ENCODE measurements at places on chromosomes 5 and 9.
A peak's percentile ranks its signal among the peaks of the same experiment; 100 is the strongest.

- no peaks in the 10 kb centered on the region for H3K36me3 ChIP-seq
- H3K27ac ChIP-seq: no peak overlapping the region
- no peak for DNase-seq
- no peaks in the 10 kb centered on the region for H3K4me1 ChIP-seq
- H3K27me3 ChIP-seq: no peaks in the 10 kb centered on the region
Observed at GRCh38 chr9:114497727-114498382, 7.4 kb downstream of the WHRN start.

DNA sequence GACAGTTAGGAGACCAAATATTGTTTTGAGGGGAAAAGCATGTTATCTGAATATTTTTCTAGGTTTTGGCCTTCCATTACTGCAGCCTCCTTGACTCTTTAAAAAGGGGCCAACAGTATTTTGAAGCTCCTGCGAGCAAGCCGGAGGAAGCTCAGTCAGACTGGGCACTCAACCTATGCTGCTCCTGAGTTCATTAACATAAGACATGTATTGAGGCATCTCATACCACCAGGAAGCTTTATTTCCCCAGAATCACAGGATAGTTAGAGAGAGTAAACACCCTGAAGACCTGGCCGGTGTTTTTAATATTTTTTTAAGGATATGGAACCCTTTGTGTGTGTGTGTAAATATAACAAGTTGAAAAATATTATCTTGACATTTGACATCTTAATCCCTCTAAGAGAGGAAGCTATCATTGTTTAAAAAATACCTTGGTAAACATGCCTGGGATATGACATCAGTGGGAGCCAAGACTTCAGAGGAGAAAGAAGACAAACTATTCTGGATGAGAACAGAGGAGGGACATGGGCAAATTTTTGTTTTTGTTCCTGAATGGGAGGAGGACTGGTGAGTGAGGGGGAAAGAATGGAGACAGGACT, 139.3 kb upstream of the SLIT3 start:
- DNase-seq: no peak
- H3K27ac ChIP-seq: no peak overlapping the region
- no peaks in the 10 kb centered on the region for H3K27me3 ChIP-seq
- H3K36me3 ChIP-seq: no peaks in the 10 kb centered on the region

DNA sequence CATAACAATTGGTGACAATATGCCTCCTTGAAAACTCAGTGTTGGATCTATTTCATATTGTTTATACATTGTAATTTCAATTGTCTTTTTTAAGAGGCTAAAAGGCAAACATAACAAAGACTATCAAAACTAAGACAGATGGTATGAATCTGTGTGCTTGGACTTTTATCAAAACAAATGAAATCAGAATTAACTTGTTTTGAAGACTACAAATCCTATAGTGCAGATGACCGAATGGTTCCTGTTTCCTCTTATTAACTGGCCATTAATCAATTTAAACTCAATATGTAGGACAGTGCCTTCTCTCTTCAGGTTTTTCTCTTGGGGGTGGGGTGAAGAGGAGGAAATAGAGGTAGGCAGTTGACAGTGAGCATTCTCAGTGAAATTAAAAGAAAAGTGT, 366.9 kb upstream of the GRAMD2B start:
- no peaks in the 10 kb centered on the region for H3K4me1 ChIP-seq
- no peaks in the 10 kb centered on the region for H3K36me3 ChIP-seq
- H3K4me3 ChIP-seq: no peak overlapping the region
- DNase-seq: no peak
- no peaks in the 10 kb centered on the region for H3K27me3 ChIP-seq
- no peak overlapping the region for H3K27ac ChIP-seq

DNA sequence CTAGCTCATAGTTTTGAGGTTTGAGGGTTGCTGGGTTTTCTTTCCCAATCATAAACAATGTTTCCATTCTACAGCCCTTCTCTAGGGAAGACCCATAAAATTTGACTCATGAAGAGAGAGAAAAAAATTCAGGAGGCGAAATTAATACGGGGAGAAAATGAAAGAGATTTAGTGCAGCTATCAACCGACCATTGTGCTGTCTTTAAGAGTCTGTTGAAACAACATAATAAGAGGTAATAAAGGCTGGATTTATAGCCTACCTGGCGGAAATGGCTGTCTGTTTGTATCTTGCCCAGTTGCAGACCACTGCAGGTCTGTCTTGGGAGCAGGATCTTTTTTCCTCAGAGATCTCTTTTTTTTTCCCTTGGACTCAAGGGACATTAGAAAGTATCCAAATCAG, 66.9 kb downstream of the TLR4 start:
- no peak for DNase-seq
- H3K4me3 ChIP-seq: no peak overlapping the region
- H3K4me1 ChIP-seq: no peaks in the 10 kb centered on the region

GRCh38 chr9:8457816-8458215, 658.2 kb upstream of the DMAC1 start:
- no peak for DNase-seq
- no peak overlapping the region for H3K27ac ChIP-seq
- no peaks in the 10 kb centered on the region for H3K27me3 ChIP-seq
- no peaks in the 10 kb centered on the region for H3K4me1 ChIP-seq
- no peak overlapping the region for H3K4me3 ChIP-seq

DNA sequence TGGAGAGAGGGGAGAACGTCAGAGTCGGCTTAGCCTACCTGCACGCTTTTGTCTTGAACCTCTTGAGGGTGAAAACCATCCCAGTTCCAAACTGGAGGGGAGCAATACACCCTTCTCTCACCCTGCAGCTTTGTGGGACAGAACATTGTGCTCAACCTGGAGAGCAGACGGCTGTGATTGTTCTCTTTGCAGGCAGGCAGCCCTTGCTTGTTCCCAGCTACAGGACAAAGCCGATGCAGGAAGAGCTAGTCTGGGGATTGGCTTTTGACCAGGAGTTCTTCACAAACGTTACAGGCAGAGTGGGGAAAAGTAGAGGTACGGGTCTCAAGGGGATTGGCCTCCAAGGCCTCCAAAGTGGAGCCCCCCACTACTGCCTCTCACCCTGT, 33.9 kb upstream of the ARHGAP26 start:
- H3K4me1 ChIP-seq: peaks cover 8% of the 10 kb centered on the region
- H3K27me3 ChIP-seq: peaks cover 2% of the 10 kb centered on the region
- H3K36me3 ChIP-seq: no peaks in the 10 kb centered on the region
- no peak for DNase-seq

DNA sequence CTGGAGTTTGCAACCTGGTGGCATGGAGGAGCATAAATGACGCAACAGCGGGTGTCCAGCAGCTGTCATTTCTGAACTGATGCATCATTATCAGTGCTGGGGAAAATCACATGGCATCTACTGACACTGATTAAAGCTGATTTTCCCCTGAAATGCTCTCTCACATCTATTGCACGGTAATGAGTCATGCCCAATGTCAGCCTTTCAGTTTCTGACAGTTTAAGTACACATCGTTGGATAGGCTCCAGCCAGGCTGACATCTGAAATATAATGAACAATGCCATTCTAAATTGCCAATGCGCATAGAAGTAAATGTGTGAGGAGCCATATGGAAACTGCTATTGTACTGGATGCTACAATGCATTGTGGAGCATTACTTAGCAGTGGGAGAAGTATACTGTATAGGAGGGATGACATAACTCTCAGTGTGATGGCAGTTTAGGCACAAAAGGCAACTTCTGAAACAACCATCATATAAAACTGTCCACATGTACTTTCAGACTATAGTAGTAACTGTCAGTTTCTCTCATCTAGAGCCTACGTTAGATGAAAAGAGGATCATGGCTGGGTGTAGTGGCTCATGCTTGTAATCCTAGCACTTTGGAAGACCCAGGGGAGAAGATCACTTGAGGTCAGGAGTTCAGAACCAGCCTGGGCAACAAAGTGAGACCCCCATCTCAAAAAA, 389.3 kb upstream of the DMAC1 start:
- no peaks in the 10 kb centered on the region for H3K36me3 ChIP-seq
- H3K27me3 ChIP-seq: no peaks in the 10 kb centered on the region
- no peaks in the 10 kb centered on the region for H3K4me1 ChIP-seq
- no peak overlapping the region for H3K27ac ChIP-seq

DNA sequence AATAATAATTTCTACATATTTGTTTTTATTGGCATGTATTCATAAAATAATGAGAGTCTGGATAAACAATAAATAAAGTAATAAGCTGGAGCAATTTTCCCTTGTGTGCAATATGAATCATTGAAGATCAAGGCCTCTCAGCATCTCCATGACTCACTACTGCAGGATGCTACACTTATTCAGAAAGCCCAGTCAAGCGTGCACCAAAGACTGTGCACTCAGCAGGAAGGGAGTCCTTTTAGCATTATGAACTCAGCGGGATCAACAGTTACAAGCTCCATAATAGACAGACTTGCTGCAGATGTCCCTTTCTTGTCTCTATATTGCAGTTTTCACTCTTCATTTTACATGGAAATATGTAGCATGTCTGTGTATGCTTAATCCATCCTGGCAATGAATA, 485.3 kb downstream of the CDH9 start:
- no peaks in the 10 kb centered on the region for H3K36me3 ChIP-seq
- no peaks in the 10 kb centered on the region for H3K4me1 ChIP-seq
- H3K4me3 ChIP-seq: no peak overlapping the region
- H3K27me3 ChIP-seq: no peaks in the 10 kb centered on the region

GRCh38 chr9:109483744-109484429, 14.2 kb downstream of the PTPN3 start:
- peaks cover 4% of the 10 kb centered on the region for H3K27me3 ChIP-seq
- DNase-seq: no peak
- H3K4me3 ChIP-seq: no peak overlapping the region
- no peaks in the 10 kb centered on the region for H3K4me1 ChIP-seq
- no peaks in the 10 kb centered on the region for H3K36me3 ChIP-seq

GRCh38 chr5:36878392-36879082, 2.0 kb downstream of the NIPBL start:
- no peaks in the 10 kb centered on the region for H3K27me3 ChIP-seq
- H3K27ac ChIP-seq: peak overlapping the region; percentile 1
- DNase-seq: no peak
- peaks cover 3% of the 10 kb centered on the region for H3K4me1 ChIP-seq
- H3K36me3 ChIP-seq: no peaks in the 10 kb centered on the region
- peak overlapping the region; percentile 95 for H3K4me3 ChIP-seq

DNA sequence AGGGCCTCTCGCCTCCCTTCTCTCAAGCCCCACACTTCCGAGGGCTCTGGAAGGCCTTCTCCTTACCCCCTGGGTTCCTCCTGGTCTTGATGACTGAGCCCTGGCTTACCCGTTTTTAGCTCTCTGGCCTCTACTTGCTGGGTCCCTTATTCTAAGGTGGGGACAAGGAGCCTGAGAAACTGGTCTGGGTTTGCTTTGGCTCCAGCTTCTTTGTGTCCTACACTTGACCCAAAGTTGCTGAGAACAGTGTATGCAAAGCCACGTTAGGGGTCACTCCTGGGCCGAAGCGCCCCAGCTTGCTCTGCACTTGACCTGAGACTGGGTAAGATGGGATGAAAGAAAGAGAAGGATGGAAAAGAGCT, 788 bp downstream of the ZNF346 start:
- peak overlapping the region; percentile 87 for H3K4me3 ChIP-seq
- peak overlapping the region; percentile 80 for H3K27ac ChIP-seq
- no peaks in the 10 kb centered on the region for H3K27me3 ChIP-seq
- no peak for DNase-seq
- H3K4me1 ChIP-seq: peaks cover 6% of the 10 kb centered on the region
- H3K36me3 ChIP-seq: no peaks in the 10 kb centered on the region

GRCh38 chr5:89498699-89499098, 615.7 kb upstream of the MEF2C start:
- H3K4me1 ChIP-seq: no peaks in the 10 kb centered on the region
- no peak overlapping the region for H3K4me3 ChIP-seq
- no peak overlapping the region for H3K27ac ChIP-seq

DNA sequence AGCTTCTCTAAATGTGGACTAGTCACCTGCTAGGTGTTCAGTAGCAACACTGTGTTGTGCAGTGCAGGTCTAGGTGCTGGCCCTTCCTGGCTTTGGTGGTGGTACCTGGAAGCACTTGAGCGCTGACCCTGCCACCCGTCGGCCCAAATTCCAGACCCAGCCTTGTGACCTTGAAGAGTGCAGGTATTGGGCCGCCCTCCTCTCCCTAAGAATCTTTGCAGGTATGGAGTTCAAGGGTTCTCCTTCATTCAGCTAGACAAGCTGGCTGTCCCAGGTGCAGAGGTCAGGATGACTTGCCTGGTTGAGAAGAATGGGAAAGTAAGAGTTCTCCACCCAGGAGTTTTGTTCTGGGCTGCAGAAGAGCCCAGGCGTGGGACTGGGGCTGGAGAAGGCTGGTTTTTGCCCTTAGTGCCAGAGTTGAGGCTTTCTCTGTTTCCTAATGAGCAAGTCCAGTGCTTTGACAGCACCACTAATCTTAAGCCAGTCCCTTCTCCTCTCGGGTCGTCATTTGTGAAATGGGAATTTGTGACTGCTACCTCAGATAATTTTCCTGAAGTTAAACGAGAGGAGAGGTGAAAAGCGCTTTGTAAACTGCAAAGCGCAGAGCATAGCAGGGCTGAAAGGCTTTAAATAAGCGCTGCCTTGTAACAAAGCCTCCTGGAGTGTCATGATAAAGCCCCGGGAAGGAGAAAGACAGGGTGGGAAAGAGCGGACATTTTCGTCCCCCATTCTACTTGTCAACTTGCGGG, 4.0 kb downstream of the FOXE1 start:
- H3K4me1 ChIP-seq: no peaks in the 10 kb centered on the region
- DNase-seq: no peak
- no peak overlapping the region for H3K4me3 ChIP-seq
- H3K27me3 ChIP-seq: peaks cover 24% of the 10 kb centered on the region
- no peaks in the 10 kb centered on the region for H3K36me3 ChIP-seq

GRCh38 chr9:128818839-128819715, 777 bp downstream of the ENDOG start:
- H3K27me3 ChIP-seq: no peaks in the 10 kb centered on the region
- peak overlapping the region; percentile 60 for H3K4me3 ChIP-seq
- H3K27ac ChIP-seq: 0 out of 2 replicates have a peak overlapping the region, but pooled peaks have one; percentile 5
- no peak for DNase-seq
- H3K36me3 ChIP-seq: peaks cover 11% of the 10 kb centered on the region

GRCh38 chr9:92563116-92564100, 27.6 kb upstream of the ECM2 start:
- H3K4me3 ChIP-seq: no peak overlapping the region
- no peak overlapping the region for H3K27ac ChIP-seq
- no peaks in the 10 kb centered on the region for H3K4me1 ChIP-seq
- H3K27me3 ChIP-seq: no peaks in the 10 kb centered on the region
- no peaks in the 10 kb centered on the region for H3K36me3 ChIP-seq

DNA sequence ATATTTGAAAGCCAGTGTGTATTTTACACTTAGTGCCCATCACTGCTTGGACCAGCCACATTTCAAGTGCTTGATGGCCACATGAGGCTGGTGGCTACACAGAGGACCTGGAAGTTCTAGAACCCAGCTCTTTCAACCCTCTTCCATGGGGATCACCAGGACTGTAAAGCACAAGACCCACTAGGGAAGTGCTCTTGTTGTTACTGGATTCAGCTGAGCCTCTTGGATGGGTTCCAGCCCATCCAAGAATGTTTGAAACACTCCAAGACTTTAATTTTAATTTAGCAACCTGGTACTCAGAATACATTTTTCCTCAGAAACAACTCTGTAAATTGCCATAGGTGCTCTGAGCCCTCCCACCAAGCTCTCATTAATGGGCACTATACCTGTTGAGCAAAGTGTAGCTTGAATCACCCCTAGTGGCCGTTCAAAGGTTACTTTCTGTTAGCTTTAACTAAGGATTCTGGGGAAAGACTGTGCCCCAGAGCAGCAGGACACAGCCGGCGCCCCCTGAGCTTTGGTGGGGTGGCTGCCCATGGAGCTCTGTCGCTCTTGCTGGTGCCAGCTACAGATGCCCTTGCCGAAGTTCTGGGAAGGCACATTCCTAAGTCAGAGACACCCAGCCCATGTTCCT, 212.4 kb downstream of the HSD17B3 start:
- no peak overlapping the region for H3K27ac ChIP-seq
- no peaks in the 10 kb centered on the region for H3K36me3 ChIP-seq
- no peak for DNase-seq

All from GM12878 (cell line).